ENCODE measurements at places on chromosomes 4 and X.

DNA sequence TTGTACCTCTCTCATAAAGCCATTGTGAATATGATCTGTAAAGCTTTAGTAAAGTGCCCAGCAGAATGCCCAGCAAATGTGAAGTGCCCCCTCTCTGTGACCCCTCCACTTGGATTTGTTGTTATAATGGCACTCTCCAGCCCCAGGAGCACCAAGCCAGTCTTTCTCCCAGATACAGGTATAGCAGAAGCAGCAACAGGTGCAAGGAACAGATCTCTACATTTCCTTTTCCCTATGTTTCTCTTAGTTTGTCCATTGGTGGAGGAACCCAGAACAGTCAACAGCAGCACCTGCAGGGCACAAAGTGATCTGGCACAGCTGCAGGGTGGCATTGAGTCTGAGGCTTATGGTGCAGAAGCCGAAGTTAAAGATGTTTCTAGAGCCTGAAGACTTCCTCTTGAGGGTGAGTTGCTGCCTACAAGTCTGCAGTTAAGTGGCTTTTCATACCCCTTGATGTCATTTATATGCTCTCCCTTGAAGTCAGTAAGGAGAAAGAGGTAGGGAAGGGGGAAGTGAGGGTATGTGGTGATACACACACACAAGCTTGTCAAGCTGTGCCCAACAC, 16.1 kb upstream of the CXCL3 start:
- DNase-seq, result no peak

DNA sequence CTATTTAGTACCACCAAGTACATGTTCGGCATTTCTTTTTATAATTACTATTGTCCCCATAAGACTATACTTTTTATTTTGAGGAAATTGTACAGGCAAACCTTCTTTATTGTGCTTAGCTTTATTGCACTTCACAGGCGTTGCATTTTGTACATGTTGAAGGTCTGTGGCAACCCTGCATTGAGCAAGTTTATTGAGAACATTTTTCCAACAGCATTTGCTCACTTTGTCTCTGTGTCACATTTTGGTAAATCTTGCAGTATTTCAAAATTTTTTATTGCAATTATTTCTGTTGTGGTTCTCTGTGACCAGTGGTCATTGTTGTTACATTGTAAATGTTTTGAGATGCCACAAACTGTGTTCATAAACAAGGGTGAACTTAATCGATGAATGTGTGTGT, 10.8 kb upstream of the CXCL5 start:
- DNase-seq, result no peak

GRCh38 chr4:153005899-153006381, 69.8 kb downstream of the FHDC1 start:
- no peak for DNase-seq

- DNase-seq, result no peak
These were observed 184.3 kb downstream of the NAA11 start for GRCh38 chr4:79141530-79141929.

DNA sequence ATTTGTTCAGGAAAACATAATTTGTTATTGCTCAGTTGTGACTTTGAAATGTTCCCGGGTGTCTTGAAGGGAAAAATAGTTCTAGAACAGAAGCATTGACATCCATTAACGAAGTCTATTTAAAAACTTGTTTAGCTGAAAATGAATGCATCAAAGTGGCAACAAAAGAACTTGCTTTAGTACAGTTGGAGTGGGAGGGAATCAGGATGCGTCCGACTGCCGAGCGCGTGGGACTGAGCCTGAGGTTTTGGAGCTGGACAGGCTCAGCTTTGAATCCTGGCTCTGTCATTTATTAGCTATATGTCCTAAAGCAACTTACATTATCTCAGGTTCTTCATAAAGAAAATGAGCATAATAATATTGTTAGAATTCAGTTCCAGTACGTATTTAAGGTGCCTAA, 9.0 kb upstream of the ERVMER34-1 start:
- DNase-seq, result no peak

GRCh38 chr4:65921180-65921579, 250.9 kb upstream of the EPHA5 start:
- no peak for DNase-seq

GRCh38 chrX:101619364-101619763, 1.6 kb upstream of the ARMCX6 start:
- DNase-seq, result no peak

GRCh38 chr4:74715706-74716435, 78.5 kb downstream of the BTC start:
- DNase-seq, result no peak

DNA sequence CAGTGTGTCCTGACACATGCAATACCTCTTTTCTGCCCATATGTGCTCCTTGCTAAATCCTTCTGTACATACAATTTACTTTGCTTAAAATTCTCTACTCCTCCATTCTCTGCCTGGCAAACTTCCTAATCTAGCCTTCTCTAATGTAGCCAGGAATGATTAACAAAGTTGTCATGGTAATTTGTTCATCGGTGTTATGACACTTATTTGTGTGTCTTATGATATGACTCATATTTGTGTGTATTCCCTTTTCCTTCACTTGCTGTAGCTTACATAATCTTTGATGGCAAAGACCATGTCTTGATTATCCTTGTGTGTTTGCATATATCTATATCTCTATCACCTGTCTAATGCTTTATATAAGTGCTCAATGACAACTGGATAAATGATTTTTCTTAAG, 133.3 kb downstream of the COL25A1 start:
- DNase-seq, result no peak

GRCh38 chr4:60934566-60935295, 265.4 kb upstream of the ADGRL3 start:
- no peak for DNase-seq

DNA sequence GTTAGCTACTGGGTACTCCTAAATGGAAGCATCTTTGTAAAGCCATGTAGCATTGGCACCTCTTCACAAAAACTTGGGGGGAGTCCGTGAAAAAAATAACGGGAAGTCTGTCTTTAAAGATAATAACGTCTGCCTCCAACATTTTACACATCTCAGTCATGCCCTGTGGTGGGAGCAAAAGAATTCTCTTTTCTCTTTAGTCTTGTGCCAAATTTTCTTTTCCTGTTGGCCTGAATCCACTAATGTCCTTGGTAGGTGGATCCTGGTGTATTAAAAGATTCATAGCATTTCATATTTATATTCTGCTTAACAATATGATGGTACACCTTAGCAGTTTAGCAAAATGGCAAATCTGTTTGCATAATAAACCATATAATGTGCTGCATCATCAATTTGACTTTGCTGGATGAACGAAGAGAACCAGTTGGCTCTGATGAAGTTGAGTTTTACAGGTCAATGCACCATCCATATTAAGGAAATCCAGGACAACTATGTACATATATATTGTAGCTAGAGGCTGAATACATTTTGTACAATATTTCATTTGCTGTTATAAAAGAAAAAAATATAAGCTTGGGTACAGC, 746.4 kb upstream of the MAGEB2 start:
- no peak for DNase-seq

DNA sequence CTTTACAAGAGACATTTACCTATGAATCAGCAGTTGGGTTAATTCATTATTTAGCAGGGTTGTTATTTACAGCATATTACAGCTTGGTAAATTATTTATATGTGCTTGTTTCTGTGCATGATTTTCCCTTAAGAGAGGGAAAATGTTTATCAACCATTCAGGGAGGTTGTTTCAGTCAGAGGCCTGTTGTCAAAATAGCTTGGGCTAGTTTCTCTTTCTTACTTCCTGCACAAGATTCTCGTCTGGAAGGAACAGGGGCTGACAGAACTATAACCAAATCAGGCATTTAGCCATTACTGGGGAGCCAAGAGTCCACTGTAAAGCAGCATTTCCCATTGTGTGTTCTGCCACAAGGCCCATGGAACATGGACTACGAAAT, 135.8 kb downstream of the HS6ST2 start:
- no peak for DNase-seq

GRCh38 chr4:79865201-79865597, 207.8 kb downstream of the ANTXR2 start:
- DNase-seq, result no peak

DNA sequence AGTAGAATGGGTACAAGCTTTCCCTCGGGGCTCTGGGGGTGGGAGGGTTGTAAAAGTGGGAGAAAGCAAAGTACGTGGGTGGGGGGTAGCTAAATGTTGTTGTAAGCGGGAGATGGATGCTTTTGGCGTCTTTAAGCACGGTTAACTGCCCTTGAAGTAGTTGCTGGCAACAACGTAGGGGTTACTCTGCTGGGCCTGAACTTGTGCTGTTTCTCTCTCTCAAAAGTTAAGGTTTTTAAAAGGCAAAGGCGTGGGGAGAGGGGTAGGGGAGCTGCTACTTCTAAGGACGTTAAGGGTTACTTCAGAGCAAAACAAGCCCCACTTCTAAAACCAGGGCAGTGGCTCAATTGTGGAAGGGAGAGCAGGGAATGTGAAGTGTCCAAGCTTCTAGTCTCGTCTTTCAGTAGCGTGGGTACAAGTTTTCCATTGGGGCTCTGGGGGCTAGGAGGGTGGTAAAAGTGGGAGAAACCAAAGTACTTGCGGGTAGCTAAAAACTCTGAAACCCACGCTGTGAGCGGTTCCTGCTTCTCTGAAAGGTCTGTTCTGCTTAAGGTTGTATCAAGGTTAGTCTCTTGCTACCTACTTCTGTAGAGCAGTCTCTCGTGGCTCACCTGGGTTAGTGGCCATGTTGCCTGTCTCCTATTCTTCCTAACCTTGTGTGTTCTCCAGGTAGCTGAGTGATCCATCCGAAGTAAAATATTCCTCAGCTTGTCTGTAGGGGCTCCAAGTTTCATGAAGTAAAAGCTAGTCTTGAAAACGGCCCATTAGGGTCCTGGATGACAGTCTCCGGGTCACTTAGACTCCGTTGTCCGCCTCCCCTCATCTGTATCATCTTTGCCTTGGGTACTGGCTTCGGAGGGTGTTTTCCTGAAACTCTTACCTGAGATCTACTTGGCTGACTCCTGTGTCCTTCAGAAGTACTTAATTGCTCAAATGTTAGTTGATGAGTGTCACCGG, 1.7 kb upstream of the WDR1 start:
- DNase-seq, result no peak

DNA sequence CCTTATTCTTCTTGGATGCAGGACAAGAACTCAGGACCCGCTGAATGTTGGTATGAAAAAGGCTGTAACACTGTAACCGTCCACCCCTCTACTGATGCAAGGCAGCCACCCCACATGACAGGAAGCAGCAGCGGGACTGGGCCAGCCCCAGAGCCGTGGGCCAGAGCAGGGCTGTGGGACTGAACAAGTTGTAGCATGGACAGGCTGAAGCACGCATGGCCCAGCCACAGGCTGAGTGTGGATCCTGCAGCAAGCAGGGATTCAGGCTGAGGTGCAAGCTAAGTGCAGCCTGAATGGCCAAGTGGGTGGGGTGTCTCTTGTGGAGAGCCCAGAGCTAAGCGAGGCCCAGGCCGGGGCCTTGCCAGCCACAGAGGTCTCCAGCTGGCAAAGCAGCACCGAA, 632.2 kb downstream of the SPOCK3 start:
- no peak for DNase-seq

Data from stimulated activated CD8-positive, alpha-beta memory T cell treated with anti-CD3 and anti-CD28 coated beads, Interleukin-2, amount 100 ng/mL, for 1 hour (primary cell).